ENCODE measurements at places on chromosomes 5 and 9. TPM values are rescaled to one million over a fixed set of nuclear protein-coding genes. Genes with fewer than 3 reads are reported as not detected.

PCDHB6 gene
- 0.11 TPM for total RNA-seq

RETREG1 gene
- not detected for total RNA-seq

CTXN3 gene
- not detected for total RNA-seq

ZNF354C gene
- 6.2 TPM for total RNA-seq

WNT8A gene
- not detected for total RNA-seq

JADE2 gene
- 18.0 TPM for total RNA-seq

TMOD1 gene
- 0.87 TPM for total RNA-seq

Measured in dermis lymphatic vessel endothelial cell (primary cell).